ENCODE measurements at places on chromosomes 2 and 18.
A peak's percentile ranks its signal among the peaks of the same experiment; 100 is the strongest.

DNA sequence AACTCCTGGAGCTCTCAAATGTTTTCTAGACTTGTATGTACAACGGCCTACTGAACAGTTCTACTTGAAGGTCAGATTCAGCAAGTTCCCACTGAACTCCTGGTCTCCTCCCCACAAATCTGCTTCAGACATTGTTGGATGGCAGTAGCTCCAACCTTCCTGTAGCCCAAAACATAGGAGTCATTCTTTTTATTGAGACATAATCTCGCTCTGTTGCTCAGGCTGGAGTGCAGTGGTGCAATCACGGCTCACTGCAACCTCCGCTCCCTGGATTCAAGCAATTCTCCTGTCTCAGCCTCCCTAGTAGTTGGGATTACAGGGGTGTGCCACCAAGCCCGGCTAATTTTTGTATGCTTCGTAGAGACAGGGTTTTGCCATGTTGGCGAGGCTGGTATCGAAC, 47.3 kb downstream of the QPCT start:
- DNase-seq: no peak

- no peak for DNase-seq
These were observed 11.2 kb upstream of the SH3RF3 start for GRCh38 chr2:109117780-109118179.

DNA sequence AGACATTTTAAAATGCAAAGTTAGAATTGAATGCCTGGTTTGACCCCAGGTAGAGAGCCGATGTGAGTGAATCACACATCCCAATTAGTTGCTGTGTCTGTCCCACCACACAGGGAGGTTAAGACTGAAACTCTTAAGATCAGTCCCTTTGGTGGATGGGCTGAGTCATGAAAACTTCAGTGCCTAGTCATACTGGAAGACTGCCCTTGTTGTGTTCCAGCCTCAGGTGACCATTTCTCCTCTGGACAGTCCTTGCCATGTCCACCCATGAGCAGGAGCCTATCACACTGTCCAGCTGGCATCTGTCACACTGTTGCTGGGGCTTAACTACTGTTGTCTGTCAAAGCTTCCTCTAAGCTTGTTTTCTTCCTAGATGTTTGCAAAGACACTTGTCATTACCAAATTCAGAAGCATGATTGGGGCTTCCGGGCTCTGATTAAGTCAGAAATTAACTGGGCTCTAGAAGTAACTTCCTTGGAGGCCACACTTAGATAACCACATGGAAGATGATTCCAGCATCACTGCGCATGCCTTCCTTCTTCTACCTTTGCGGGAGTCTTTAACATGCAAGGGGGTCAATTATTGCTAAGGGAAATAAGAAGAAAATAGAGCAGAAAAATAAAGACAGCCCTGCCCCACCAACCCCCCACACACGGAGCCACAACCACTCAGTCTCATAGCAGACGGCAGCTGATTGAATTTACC, 21.3 kb downstream of the CYRIA start:
- DNase-seq: no peak

DNA sequence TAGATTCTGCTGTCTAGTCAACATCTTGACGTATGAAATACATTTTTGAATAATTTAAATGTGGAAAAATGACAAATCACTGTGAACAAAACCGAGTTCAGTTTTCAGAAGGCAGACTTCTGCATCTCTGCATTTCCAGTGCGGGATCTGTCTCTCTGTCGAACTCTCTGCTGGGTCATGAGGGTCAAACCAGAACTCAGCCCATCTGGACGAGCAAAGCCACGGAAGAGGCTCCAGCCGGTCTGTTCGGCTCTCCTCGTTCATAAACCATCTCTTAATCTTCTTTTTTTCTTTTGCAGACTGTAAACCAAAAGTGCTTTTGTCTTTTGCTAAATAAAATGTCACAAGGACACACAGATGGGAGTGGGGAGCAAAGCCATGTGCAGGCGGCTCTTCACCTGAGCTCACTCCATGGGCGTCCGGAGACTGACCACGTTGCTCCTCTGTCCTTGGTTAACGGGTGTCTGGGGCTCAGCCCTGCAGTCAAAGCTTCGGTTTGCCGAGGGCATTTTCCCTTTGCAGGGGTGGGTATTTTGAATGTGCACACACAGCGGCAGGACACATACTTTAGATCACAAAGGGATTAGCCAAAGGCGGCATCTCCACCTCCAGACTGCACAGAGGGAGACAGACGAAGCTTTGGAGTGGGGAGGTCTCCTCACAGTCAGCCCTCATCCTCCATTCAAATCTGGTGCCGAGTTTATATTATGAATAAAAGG, 737.9 kb upstream of the SALL3 start:
- DNase-seq: no peak

GRCh38 chr18:28834889-28835288, 658.0 kb upstream of the CDH2 start:
- no peak for DNase-seq

GRCh38 chr18:68509902-68510301, 205.0 kb downstream of the TMX3 start:
- DNase-seq: no peak

DNA sequence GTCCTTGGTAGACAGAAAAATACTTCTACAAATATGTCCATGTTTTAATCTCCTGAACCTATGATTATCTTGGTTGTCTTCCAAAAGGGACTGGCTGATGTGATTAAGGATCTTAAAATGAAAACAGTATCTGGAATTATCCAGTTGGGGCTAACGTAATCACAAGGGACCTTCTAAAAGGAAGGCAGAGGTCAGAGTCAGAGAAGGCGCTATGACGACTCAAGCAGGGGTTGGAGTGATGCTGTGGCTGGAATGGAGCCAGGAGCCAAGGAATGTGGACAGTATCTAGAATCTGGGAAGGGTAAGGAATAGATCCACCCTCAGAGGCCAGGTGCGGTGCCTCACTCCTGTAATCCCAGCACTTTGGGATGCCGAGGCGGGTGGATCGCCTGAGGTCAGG, 4.2 kb upstream of the USP14 start:
- no peak for DNase-seq

GRCh38 chr18:31814132-31814531, 53.5 kb upstream of the SLC25A52 start:
- no peak for DNase-seq

GRCh38 chr2:129894616-129895015, 84.8 kb upstream of the RAB6C start:
- no peak for DNase-seq

- DNase-seq: no peak
These were observed 14.7 kb downstream of the WNT10A start for GRCh38 chr2:218895326-218895725.

GRCh38 chr2:172395503-172395902, 31.9 kb upstream of the ITGA6 start:
- no peak for DNase-seq

GRCh38 chr2:235262750-235263149, 231.1 kb upstream of the AGAP1 start:
- DNase-seq: no peak

DNA sequence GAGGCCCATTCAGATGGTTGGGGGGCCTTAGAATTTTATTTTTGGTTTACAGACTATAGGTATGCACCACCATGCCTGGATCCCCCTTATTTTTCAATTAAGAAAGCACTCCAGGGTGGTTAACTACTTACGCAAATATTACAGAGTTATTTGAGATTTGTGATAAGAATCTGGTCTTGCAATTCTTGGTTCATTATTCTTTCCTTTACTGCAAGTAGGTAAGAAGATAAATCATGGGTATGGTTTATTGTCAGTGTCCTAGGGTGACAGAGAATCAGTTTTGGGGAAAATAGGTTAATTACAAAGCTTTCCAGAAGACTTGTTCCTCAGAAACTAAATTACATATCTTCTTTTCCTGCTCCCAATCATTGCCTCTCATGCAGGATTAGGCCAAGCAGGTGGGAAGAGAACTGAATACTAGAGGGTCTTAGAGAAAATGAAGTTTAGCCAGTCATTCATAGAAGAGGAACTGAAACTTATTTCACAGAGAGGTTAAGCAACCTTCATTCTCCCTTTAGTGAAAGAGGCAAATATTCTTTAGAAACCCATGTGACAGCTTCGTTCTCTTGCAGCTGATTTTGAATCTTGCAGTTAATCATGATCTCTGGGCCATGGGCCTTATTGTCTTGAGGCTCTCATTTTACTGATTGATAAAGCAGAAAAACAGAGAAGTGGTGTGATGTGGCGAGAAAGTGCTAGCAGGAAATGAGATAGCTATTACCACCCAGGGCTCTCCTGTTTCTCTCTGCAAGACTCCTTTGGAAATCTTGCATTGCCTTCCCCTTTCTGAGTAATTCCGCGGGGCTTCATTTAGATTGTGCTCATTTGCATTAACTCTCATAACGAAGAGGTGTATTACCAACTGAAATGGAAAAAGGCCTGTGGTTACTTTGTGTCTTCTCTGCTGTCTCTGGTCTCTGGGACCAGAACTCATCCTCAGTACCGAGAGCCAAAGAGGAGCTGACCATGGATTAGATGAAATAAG, 44.8 kb upstream of the ARHGAP25 start:
- no peak for DNase-seq

DNA sequence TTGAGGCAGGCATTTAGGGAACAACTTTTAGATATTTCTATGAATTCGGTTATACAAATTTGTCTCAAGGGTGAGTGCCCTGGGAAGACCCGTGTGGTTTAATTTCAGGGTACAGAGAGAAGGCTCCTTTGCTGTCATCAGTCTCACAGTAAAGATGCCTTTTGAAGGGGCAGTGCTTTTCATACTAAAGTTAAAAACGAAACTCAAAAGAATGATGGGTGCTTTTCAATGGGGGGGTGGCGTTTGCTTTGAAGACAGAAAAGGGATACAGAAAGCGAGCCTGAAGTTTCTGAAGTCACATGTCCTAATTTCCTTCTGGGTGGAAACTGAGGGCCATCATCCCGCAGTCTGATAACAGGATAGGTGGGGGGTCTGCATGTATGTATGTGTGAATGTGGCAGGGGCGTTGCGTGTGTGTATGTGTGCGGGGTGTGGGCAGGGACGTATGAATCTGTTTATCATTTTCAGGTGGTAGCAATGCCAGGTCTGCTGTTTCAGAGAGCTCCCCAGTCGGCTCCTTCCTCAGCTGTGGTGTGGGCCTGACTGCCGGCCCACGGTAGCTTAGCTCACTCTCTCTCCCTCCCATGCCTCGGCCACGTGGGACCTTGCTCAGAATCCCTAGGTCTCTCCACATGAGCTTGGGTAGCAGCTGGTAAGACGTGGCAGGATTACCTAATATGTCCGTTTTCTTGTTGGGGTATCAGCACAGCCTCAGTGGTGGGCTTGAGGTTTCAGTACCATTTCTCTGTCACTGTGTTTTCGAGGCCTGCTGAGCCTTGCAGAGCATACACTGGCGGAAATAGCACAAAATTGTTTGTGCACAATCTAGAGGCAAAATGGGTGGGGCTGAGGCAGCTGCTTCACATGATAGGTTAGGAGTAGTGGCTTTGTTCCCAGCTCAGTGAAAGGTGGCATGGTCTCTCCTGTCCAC, 32.7 kb downstream of the ARHGAP25 start:
- peak; percentile 31 for DNase-seq

DNA sequence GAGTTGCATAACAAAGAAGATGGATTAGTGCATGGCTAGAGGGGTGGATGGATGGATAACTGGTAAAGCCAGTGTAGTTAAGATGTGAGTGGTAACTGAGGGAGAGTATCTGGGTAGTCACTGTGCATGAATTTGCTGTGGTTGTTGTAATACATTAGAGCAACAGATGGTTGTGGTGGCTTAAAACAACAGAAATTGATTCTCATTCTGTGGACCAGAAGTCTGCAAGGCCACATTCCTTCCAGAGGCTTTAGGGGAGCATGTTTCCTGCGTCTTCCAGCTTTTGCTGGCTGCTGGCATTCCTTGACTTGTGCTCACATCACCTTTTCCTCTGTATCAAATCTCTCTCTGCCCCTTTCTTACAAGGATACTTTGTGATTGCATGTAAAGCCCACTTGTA, 155.4 kb downstream of the ASB1 start:
- DNase-seq: no peak

- DNase-seq: no peak
These were observed 9.4 kb downstream of the COL3A1 start for GRCh38 chr2:188983427-188984064.

GRCh38 chr18:35172009-35172408, 68.8 kb upstream of the ZNF397 start:
- no peak for DNase-seq

- DNase-seq: no peak
These were observed 6.1 kb downstream of the FIGLA start for GRCh38 chr2:70784320-70784719.

DNA sequence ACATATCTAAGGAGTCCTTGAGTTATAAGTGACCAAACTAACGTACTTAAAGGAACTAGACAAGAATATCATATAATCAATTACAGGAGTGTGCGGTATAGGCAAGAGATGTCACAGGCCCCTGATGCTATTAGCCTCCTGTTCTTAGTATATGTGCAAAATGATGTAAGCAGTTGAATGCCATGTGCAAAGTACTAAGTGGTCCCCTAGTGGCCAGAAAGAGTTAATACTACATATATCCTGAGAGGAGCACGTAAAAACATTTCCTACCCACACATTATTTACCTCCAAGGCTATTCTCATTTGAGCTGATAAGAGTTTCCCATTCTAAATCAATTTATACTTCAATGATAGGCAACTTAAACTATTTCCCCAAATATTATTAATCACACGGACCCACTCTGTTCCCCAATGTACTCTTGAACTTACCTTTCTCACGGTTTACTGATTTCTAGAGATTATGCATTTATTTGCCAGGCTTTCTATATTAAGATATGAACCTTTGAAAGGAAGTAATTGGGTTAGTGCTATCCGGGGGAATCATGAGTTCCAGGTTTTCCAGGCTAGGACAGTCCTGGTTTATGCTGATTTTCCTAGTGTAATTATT, 158.0 kb upstream of the KLHL14 start:
- no peak for DNase-seq

DNA sequence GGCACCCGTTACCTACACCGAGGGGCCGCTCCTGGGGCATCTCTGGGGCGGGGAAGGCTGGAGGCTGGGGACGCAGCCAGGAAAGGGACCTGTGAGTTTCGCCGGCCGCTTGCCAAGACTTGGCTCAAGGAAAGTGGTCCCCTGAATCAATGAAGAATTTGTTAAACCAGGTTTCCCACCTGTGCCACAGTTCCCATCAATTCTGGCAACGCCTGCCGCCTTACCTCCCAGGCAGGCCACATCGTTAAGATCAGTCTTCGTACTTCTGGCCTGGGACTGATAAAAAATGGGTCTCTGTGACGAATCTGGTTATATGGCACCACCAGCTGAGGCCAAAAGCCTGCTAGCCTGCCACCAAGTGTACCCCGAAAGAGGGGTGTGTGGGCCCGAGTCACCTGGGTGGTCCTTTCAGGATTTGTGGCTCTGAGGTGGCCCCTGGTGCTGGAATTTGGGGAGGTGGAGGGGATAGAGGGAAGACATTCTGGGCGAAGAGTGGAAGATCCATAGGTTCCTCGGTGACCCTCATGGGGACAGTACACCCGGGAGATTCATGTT, 789 bp upstream of the TGFA start:
- no peak for DNase-seq

GRCh38 chr2:158518084-158518483, 61.3 kb downstream of the PKP4 start:
- DNase-seq: no peak

DNA sequence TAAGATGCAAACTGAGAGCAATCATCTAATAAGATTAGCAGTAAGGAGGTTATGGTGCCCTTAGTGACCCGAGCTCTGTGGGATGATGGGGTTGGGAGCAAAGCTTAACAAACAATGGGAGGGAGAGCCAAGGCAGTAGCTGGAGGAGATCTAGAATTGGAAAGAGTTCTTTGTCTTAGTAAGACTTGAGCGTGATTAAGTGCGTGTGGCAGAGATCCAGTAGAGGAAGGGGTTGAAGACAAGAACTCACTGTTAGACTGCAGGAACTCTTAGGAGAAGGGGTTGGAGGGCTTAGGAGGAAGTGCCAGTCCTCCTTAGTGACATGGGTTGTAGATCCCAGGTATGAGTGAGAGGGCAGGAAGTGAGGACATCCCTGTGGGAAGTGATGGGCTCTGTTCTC, 184.7 kb downstream of the GFPT1 start:
- DNase-seq: no peak
